ENCODE measurements at places on chromosomes 2 and 18.

GRCh38 chr18:48940854-48941611 lies 9.7 kb downstream of the SMAD7 start:
- peak; percentile 54 for DNase-seq

DNA sequence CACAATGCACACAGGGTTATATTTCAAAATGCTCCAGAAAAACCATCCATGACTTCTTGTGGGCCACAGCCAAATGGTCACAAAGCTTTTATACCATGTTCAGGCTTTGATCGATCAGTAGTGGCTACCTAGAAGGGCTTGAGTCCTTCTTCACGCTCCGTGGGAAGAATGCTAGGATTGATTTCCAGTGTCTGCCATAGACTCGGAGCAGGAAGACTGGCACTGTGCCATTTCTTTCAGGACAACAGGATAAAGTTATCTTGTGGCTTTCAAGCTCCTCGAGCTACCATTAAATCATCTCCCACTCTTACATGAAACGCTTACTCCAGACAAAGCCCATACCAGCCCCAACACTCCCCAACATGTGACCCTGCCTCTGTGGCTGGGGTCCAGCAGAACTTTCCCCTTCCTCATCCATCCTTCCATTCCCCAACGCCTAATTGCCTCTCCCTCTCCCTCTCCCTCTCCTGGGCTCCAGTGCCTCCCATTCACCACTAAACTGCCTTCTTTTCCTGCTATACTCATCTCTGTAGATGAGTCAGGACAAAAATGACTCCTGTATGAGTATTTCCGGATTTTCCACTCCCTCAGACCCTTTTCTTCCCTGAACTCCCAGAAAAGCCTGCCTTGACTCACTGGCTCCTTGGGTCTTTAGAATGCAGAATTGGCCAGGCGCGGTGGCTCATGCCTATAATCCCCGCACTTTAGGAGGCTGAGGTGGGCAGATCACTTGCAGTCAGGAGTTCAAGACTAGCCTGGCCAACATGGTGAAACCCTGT lies 40.9 kb downstream of the ADD2 start:
- DNase-seq = no peak

- DNase-seq = no peak
Observed at GRCh38 chr2:70959271-70959761, 19.1 kb upstream of the ANKRD53 start.

GRCh38 chr18:7676253-7676873 lies 109.2 kb downstream of the PTPRM start:
- DNase-seq = no peak

DNA sequence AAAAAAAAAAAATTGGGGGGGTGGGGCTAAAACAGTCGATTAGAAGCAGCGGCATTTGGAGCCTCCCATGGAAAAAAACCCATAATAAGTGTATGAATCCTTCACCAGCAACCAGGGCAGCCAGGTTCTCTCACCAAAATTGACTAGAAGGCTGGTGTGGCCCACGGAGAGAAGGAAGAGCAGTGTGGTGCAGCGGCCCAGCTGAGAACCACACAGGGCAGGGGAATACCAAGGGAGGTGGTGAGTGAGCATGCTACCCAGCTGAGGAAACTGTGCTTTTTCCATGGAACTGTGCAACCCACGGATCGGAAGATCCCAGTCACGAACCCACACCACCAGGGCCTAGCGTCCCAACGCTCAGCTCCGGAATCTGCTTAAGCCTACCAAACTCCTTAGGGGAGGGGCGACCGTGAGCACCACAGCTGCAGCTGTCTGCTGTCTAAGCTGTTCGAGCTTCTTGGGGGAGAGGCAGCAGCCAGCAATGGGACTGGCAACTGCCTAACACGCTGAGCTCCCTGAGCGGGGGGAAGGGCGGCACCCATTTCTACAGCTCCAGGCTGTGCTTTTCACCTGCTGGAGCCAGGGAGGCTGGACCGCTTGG lies 1037.2 kb upstream of the ACVR2A start:
- no peak for DNase-seq

GRCh38 chr2:168510125-168510756 lies 54.2 kb downstream of the CERS6 start:
- no peak for DNase-seq

GRCh38 chr2:75403991-75404428 lies 156.7 kb downstream of the EVA1A start:
- no peak for DNase-seq

- no peak for DNase-seq
Observed at GRCh38 chr2:155190342-155190741, 491.8 kb downstream of the KCNJ3 start.

- DNase-seq = no peak
Observed at GRCh38 chr2:48343571-48344440, 186.1 kb upstream of the STON1 start.

DNA sequence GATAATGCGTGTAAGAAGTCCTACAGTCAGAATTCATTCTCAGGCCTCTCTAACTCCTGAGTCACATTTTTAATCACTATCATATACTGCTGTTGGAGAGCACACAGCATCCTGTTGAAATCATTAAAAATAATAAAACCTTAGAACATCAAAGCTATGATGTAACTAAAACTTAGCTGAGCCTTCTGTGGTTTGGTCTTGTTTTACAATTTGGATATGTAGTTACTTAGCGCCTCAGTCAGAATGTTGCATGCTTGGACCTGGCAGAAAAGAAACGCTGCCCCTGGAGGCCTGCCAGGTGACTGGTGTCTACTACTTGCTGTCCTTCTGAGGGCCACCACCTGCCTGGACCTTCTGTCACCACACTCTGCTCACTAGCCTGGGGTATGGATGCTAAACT lies 261.1 kb upstream of the RASGRP3 start:
- no peak for DNase-seq

- DNase-seq = no peak
Observed at GRCh38 chr2:159811232-159811631, 13.2 kb upstream of the CD302 start.
